ENCODE measurements at places on chromosomes 7 and 10.

- no peak for DNase-seq
Measured at GRCh38 chr7:124690840-124691239, 74.8 kb downstream of the GPR37 start.

- DNase-seq, result no peak
Measured at GRCh38 chr7:156419782-156420181, 220.8 kb upstream of the RNF32 start.

DNA sequence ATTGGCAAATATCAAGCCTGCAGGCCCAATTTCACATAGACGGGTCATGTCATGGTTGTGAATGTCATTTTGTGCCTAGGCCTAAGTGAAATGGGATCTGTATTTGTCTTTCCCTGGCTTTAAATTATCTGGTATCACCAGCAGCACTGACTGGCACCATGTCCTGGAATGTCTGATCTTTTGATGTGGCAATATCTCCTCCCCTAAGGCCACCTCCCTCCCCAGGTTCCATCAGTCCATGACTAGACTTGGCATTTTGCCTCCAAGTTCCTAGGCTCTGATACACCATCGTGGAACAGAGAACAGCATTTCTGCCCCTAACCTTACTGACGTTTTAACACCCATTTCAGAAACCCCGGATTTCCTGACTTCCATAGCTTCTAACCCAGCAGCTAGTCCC, 513.9 kb downstream of the GALNT17 start:
- DNase-seq, result no peak

DNA sequence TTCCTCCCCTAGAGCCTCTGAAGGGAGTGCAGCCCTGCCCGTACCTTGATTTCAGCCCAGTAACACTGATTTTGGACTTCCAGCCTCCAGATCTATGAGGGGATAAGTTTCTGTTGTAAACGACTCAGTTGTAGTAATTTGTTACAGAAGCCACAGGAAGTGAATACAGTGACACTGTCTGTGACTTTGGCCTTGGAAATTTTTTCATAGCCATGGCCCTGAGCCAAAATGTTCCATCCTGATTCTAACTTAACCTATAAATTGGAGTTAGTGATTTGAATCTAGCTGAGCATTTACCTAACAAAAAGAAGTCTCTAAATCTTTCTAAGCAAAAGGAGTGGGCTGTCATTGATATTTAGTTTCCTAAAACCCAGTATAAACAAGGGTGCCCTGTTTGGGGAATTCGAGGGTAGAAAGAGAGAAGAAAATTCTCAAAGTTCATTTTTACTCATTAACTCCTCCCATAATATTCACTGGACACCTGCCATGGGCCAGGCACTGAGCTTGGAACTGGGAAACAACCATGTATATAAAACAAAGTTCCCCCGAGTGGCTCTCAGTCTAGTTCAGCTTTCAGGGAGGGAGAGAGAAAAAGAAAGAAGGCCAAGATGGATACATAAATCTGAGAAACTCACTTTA, 162.3 kb downstream of the SKIDA1 start:
- no peak for DNase-seq

GRCh38 chr7:139109983-139110411, 477 bp upstream of the ZC3HAV1 start:
- DNase-seq, result no peak

DNA sequence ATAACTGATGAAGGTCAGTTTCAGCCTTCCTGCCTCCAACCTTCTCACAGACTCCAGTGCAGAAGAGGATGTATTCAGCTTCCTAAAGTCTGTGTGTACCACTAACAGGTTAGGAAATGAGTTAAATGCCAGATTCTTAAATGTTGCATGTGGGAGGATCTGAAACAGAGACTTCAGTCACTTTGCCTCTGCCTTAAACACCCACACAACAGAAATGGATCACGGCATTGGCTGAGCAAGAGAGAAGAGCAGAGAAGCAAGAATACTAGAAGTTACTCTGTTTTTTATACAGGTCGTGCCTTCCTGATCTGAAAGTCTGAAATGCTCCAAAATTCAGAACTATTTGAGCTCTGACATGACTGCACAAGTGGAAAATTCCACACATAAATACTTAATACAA, 98.9 kb upstream of the ARHGAP21 start:
- no peak for DNase-seq

DNA sequence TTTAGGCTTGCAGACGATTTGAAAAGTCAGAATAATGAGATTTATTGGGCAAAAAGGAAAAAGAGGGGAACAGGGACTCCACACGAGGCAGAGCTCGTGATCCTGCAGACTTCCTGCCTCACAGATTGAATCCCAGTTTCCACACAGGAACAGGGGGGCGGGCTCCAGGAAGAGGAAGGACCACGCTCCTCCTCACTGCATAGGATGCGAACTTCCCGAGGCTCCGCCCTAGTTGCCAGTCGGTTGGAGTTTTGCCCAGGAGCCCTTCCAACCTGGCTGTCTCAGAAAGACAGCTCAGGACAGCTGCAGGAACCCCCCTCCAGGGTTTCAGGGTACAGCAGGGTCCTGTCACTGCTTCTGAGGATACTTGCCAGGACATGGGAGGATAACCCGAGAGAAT, 488.3 kb upstream of the ADARB2 start:
- no peak for DNase-seq

DNA sequence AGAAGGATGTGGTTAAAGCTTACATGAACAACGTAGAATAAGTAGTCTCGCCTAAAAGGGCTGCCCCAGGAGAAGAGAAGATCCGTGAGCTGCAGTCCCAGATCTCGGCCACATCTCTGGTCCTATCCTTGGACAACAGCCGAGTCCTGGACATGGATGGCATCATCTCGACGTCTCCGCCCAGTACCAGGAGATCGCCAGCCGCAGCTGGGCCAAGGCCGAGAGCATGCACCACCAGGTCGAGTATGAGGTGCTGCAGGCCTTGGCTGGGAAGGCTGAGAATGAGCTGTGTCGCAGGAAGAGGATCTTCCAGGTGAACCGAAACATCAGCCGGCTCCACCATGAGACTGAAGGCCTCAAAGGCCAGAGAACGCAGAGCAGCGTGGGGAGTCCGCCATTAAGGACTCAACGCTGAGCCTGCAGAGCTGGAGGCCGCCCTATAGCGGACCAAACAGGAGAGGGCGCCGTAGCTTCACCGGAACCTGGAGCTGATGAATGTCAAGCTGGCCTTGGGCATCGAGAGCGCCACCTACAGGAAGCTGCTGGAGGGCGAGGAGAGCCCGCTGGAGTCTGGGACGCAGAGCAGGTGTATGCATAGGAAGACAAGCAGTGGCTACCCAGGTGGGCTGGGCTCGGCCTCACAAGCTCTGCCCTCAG, 22.2 kb downstream of the LIPK start:
- DNase-seq, result no peak

DNA sequence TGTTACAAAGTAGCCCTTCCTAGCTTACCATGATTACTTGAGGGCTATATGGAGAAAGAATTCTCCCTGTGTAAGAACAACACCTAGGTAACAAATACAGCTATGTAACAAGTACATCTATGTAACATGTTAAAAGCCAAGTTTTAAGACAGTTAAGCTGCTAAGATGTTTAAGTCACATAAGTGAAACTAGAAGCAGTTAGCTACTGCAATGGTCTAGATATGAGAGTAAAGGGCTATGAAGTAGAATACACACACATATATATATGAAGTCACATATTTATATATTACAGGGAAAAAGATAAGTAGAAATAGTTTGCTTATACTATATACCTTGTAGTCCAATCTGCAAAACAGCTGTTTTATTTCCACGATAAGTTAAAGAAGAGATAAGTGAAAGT, 14.4 kb downstream of the POT1 start:
- no peak for DNase-seq

DNA sequence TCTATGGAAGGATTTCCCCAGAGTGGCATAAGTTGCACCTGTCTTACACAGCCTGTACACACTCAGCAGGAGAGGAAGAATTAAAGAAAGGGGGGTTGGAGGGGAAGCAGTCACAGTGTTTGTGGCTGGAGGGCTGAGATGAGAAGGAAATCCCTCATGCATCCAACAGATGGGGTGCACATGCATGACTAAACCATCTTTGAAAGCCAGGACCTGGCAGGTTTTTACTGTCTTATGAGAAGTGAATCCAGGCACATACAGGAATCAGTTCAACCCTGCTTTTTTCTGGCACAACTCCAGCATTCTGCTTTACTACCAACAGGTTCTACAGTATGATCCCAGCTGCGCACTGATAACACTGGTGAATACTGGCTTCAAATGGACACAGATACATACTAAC, 107.7 kb downstream of the CACNA2D1 start:
- DNase-seq, result no peak

DNA sequence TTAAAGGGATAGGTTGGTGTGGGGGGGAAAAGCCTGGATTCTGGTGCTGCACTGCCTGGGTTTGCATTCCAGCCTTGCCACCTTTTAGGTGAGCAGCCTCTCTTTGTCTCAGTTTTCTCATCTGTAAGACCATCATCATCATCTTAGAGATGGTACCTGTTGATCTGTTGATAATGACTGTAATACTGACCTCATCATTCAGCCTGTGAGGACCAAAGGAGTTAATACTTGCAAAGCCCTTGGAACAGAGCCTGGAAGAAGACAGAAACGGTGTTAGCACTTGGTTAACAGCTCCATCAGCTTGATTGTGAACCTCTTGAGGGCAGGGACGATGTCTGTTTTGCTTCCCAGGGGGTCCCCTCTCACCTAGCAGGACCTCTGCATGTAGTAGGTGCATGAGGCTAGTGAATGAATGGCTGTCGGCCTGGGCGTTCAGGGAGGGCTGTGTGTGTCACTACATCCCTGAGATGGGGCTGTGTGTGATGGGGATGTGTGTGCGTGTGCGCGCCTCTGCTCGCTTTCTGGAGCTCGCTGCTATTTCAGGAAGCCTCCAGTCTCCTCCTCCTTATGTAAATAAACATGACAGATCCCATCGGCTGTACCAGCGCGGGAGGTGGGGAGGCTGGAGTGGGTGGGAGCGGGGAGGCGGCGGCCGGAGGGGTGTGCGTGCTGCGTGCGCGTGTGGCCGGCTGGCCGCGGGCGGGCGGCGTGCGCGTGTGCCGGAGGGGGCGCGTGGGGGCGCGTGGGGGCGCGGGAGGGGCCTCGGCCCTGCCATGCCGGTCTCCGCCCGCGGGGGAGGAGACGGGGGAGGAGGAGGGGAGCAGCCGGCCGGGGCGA, 61.2 kb downstream of the NEURL1 start:
- DNase-seq, result peak; percentile 6

GRCh38 chr10:46286991-46287693, at the start of gene ANTXRL:
ANTXRL (plus strand) TSS chr10:46286997; CDS start chr10:46287263, 266 bp downstream.
- no peak for DNase-seq

GRCh38 chr7:26337232-26337865, 45.7 kb downstream of the SNX10 start:
- no peak for DNase-seq

DNA sequence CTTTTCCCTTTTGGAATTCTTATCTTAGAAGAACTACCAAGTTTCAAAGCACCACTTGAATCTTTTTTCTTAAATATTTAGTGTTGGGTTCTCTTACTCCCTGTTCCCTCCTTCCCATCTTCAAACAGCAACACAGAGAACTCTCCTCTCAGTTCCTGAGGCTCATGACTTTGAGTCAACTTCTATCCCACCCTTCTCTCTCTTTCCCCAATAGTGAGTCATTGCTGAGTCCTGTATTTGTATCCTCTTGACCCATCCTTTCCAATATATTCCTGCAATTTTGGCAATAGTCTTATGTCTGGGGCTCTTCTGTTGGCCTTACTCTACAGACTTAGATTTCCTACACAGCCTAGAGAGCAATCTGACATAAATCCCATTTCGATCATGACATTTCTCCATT, 20.8 kb upstream of the JCAD start:
- no peak for DNase-seq

DNA sequence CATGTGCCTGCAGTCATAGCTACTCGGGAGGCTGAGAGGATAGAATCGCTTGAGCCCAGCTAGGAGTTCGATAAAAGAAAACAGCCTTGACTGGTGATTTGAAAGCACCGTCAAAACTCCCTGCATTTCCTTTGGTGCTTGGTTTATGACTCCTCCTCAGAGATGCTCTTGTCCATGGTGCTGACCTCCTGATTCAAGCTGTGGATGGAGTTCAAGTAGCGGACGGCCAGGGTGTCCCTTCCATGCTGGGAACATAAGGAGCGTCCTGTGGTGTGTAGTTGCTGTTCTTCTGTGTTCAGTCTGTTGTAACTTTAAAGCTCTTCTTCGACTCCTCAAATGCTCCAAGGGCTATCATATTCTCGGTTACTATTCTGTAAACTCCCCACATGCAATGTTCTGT, 382.5 kb upstream of the KIAA1217 start:
- DNase-seq, result no peak

- DNase-seq, result no peak
Measured at GRCh38 chr7:26691886-26692285, 172.5 kb downstream of the SKAP2 start.

All from CD4-positive, alpha-beta T cell treated with Interleukin-15 for 4 hours (primary cell).